Transverse colon (tissue), 4 donors: ENCODE measurements at places on chromosomes 12 and 14. TPM values are rescaled to one million over a fixed set of nuclear protein-coding genes. Genes with fewer than 3 reads are reported as not detected.
A peak's percentile ranks its signal among the peaks of the same experiment; 100 is the strongest.

DNA sequence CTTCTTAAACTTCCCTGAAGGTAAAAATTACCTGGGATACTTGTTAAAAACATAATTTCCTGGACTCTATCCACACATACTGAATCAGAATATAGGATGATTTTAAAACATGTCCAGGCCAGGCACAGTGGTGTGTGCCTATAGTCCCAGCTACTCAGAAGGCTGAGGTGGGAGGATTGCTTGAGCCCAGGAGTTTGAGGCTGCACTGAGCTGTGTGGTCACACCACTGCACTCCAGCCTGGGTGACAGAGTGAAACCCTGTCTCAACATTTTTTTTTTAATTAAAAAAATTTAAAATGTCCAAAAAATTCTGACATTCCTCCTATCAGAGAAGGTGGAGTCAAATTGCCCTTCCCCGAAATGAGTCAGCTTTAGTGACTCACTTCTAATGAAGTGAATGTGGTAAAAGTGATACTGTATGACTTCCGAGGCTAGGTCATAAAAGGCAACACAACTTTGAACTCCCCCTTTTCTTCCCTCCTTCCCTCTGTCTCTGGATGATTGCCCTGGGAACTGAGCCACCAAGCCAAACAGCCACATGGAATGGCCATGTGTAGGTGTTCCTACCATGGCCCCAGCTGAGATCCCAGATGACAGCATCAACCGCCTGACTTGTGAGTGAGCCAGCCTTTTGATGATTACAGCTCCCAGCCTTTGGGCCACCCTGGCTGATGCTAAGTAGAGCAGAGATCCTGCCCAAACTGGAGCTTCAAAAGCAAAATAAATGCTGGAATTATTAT is 36.3 kb downstream of the LIMA1 start:
- no peaks in the 10 kb centered on the region for H3K36me3 ChIP-seq
- no peak overlapping the region for H3K4me3 ChIP-seq
- no peaks in the 10 kb centered on the region for H3K27me3 ChIP-seq
- peak; percentile 88 for DNase-seq
- H3K4me1 ChIP-seq, result peaks cover 57% of the 10 kb centered on the region

DNA sequence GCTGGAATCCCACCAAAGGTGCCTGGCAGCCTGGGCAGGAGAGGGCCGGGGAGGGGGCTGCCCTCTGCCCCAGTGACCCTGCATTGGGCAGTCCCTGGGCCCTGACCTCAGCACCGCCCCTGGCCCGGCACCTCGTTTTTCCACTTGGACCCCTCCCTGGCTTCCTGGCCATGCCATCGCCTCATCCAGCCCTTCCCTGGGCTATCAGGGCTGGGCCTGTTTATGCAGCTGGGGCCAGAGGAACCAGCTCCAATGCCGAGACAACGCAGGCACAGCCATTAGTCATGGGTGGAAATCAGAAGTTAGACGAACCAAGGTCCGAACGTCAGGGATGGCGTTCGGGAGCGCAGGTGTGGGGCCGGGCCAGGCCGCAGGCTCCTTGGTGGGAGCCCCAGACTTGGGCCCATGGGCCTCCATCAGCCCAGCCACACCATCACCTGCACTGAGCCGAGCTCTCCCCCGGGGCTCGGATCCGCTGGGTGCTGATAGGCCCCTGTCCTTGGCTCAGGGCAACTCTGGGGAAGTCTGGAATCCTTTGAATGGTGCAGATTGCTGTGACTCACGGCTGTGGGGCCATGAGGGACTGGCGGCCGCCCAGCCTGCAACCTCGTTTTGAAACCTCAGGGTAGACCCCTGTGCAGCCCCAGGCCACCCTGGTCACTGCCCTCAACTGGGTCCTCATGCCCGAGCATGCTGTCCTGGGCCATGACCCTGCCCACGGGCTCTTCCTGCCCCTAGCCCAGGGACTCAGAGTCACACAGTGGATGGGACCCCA is 169.4 kb downstream of the KIF26A start:
- no peaks in the 10 kb centered on the region for H3K27me3 ChIP-seq
- H3K4me3 ChIP-seq, result no peak overlapping the region
- H3K27ac ChIP-seq, result no peak overlapping the region
- no peaks in the 10 kb centered on the region for H3K36me3 ChIP-seq

GRCh38 chr12:76366163-76366562 is 17.9 kb upstream of the BBS10 start:
- no peaks in the 10 kb centered on the region for H3K4me1 ChIP-seq
- DNase-seq, result no peak
- no peaks in the 10 kb centered on the region for H3K27me3 ChIP-seq
- H3K36me3 ChIP-seq, result peaks cover 37% of the 10 kb centered on the region
- no peak overlapping the region for H3K4me3 ChIP-seq

GRCh38 chr12:21819236-21819635 is 44.7 kb upstream of the KCNJ8 start:
- no peak overlapping the region for H3K27ac ChIP-seq
- no peak for DNase-seq
- H3K4me3 ChIP-seq, result no peak overlapping the region
- no peaks in the 10 kb centered on the region for H3K27me3 ChIP-seq

- no peak overlapping the region for H3K4me3 ChIP-seq
- H3K4me1 ChIP-seq, result no peaks in the 10 kb centered on the region
- no peak for DNase-seq
- H3K27me3 ChIP-seq, result no peaks in the 10 kb centered on the region
- H3K27ac ChIP-seq, result no peak overlapping the region
- H3K36me3 ChIP-seq, result no peaks in the 10 kb centered on the region
Measured at GRCh38 chr12:124073356-124074035, 100.5 kb downstream of the ZNF664 start.

GRCh38 chr14:23112359-23113178 is 6.5 kb downstream of the CEBPE start:
- peaks cover 29% of the 10 kb centered on the region for H3K27me3 ChIP-seq
- no peak overlapping the region for H3K27ac ChIP-seq
- no peak overlapping the region for H3K4me3 ChIP-seq
- DNase-seq, result no peak
- no peaks in the 10 kb centered on the region for H3K36me3 ChIP-seq
- H3K4me1 ChIP-seq, result no peaks in the 10 kb centered on the region

GRCh38 chr12:24573621-24574020 is 375.3 kb downstream of the BCAT1 start:
- H3K4me1 ChIP-seq, result no peaks in the 10 kb centered on the region
- H3K27ac ChIP-seq, result no peak overlapping the region
- H3K36me3 ChIP-seq, result no peaks in the 10 kb centered on the region

DNA sequence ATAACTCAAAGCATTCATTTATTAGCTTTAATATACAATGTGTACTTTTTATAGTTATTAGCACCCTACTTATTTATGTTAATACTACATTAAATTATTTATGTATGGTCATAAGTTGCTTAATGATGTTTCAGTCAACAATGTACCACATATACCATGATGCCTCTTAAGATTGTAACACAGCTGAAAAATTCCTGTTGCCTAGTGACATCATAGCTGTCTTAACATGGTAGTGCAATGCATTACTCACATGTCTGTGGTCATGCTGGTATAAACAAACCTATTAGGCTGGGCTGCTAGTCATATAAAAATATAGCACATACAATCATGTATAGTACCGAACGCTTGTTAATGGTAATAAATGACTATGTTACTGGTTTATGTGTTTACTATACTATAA is 120.4 kb downstream of the ANO6 start:
- no peaks in the 10 kb centered on the region for H3K36me3 ChIP-seq
- no peaks in the 10 kb centered on the region for H3K27me3 ChIP-seq
- H3K27ac ChIP-seq, result no peak overlapping the region
- H3K4me1 ChIP-seq, result peaks cover 5% of the 10 kb centered on the region
- no peak for DNase-seq

GRCh38 chr14:88505621-88506020 is 49.2 kb downstream of the PTPN21 start:
- H3K4me3 ChIP-seq, result no peak overlapping the region
- no peaks in the 10 kb centered on the region for H3K36me3 ChIP-seq

DNA sequence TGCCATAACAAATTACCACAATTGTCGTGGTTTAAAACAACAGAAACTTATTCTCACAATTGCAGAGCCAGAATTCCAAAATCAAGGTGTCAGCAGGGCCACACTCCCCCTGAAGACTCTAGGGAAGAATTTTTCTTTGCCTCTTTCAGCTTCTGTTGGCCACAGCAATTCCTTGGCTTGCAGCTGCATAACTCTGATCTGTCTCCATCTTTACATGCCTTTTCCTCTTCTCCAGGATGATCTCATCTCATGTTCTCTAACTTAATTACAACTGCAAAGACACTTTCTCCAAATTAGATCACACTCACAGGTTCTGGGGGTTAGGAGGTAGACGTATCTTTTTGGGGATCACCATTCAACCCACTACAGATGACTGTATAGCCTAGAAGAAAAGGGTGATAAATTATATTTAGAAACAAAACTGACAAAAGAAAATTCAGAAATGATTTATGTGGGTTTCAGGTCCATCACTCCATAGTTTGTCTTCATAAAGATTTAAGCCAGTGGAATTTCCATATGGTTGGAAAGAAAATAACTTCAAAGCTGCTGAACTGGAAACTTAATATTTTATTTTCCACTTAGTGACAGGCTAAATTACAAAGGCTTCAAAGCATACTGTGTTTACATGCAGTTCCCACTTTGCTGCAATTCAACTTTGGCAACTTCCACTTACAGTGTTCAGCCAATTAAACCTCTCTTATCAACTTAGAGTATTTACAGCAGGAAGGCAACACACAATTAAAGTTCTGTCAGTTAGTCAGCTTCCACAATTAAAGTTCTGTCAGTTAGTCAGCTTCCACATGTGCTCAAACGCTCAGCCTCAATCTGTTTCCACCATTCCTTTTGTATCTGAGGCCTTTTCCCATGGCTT is 213.3 kb downstream of the EPS8 start:
- H3K27ac ChIP-seq, result peak overlapping the region; percentile 62
- H3K36me3 ChIP-seq, result no peaks in the 10 kb centered on the region
- no peak overlapping the region for H3K4me3 ChIP-seq
- no peak for DNase-seq
- H3K27me3 ChIP-seq, result no peaks in the 10 kb centered on the region

RHNO1 gene
- total RNA-seq, result 16.8 TPM

SPATS2 gene
- total RNA-seq, result 39.3 TPM
